ENCODE measurements at places on chromosomes 2 and 18. TPM values are rescaled to one million over a fixed set of nuclear protein-coding genes. Genes with fewer than 3 reads are reported as not detected.

DNA sequence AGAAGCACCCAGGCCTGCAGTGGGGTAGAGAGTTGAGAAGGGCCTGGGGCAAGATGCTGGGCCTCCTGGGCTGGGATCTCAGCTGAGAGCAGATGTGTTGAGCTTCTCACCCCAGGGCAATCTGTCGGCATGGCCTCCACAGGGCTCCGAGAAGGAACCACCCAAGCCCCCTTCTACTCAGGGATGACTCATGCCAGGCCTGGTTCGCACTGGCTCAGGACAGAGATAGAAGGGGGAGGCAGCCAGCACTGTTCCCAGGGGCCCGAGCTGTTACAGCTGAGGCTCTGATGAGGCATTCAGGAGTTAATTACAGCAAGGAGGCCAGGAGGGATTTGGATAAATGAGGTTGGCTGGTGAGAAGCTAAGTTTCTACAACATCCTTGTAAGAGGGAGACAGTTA, 62.5 kb downstream of the CENPO start:
- no peak for DNase-seq

The TUBA4A gene
- 25.2 TPM for polyA plus RNA-seq

The ZNF385B gene
- polyA plus RNA-seq, result 16.8 TPM

The BOK gene
- 15.1 TPM for polyA plus RNA-seq

DNA sequence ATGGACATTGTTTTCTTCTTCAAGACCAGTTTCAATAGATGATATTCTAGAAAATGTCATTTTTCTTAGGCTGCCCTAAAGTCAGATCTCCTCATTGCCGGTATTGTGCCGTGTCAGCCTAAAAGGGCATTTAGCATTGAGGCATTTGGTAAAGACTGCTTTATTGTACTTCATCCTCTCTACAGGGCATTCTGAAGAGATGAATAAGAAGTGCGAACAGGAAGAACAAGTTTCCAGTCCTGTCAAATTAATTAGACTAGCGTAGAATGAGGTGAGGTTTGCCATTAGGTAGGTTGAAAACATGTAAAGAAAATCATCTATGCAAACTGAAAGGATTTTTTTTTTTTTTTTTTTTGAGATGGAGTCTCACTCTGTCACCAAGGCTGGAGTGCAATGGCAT, 60.6 kb downstream of the ETAA1 start:
- DNase-seq, result no peak

Data from left kidney (tissue), 8 donors.